ENCODE measurements at places on chromosomes 16 and 17.

GRCh38 chr16:11597235-11598095, 10.7 kb upstream of the LITAF start:
- DNase-seq = no peak

GRCh38 chr17:16925461-16926060, 46.4 kb downstream of the TNFRSF13B start:
- DNase-seq = no peak

GRCh38 chr16:25256695-25257469, 763 bp downstream of the ZKSCAN2 start:
- no peak for DNase-seq

GRCh38 chr17:27625856-27626255, 5.1 kb upstream of the LGALS9 start:
- no peak for DNase-seq

- DNase-seq = peak; percentile 49
These were observed 37.2 kb downstream of the IRF8 start for GRCh38 chr16:85935974-85936760.

DNA sequence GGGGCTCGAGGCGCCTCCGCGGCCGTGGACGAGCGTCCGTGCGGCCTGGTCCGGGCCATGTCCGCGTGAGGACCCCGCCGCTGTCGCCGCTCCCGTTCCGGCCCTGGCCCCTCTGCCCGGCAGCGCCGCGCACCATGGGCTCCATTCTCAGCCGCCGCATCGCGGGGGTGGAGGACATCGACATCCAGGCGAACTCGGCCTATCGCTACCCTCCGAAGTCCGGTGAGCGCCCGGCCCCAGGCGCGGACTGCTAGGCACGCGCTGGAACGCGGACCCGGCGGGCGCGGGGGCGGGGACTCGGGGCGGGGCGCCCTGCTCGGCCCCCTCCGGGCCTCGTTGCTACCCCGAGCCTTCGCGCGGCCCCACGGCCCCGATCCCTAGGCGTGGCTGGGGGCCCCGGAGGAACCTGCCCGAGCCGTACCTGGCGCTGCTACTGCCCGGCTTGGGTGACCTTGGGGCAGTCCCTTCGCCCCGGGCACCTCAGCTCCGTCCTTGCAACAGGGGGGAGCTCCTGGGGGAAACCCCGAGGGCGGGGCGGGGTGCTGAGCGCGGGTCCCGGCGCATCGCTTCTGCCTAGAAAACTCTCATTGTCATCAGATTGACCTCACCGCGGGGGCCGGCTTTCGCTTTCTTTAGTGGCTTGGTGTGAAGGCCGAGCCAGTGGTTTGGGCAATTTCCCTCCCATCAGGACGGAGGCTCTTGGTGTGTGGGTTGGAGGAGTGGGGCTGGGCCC, 367 bp downstream of the MGRN1 start:
- peak; percentile 74 for DNase-seq

- no peak for DNase-seq
These were observed 30.4 kb upstream of the CCL1 start for GRCh38 chr17:34393401-34393800.

GRCh38 chr16:88484505-88485365, 31.7 kb downstream of the ZFPM1 start:
- no peak for DNase-seq

GRCh38 chr17:56407086-56407485, 186.4 kb upstream of the NOG start:
- DNase-seq = no peak

DNA sequence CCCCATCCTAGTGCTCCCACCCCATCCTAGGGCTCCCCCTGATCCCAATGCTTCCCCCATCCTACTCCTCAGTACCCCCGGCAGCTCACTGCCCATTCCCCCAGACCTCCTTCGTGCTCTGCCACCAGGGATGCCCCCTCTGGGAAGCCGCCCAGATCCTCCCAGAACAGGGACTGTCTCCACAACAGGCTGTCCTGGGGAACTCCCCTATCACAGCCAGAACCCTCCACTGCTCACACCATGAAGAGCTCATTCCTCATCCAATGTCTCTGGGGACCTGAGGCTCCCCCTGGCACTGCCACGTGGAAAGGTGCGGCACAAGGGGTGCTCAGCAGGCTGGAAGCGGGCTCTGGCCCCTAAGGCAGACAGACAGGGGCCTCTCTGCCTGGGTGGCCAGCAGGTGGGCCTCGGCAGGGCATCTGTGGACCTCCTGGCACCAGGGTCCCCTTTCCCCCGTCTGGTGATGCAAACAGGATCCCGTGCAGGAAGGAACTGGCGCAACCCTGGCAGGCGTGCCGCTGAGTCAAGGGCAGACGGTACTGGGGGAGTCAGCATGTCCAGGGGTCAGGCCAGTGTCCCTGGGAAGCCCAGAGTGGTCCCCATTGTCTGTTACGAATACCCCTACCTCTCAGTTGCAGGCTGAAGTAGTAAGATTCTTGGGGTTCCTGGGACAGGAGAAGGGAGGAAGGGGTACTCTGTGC, 14.8 kb upstream of the PVALEF start:
- DNase-seq = no peak

GRCh38 chr16:48161906-48162305, 6.1 kb upstream of the ABCC12 start:
- DNase-seq = no peak

GRCh38 chr16:2776500-2777139, 460 bp downstream of the ELOB start:
- peak; percentile 24 for DNase-seq

DNA sequence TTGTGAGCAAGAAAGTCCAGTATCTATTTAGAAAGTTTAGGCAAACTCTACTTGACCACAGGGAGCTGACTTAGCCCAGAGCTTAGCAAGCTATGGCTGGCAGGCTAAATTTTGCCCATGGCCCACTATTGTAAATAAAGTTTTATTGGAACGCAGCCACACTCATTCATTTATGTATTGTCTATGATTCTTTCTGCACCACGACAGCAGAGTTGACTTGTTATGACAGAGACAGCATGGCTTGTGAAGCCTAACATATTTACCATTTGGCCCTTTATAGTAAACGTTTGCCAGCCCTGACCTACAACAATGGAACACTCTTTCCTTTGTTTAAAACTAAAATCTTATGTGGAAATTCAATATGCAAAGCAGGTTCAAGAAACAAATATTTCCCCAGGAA, 100.0 kb upstream of the ZFHX3 start:
- no peak for DNase-seq

- no peak for DNase-seq
These were observed 532 bp downstream of the CNTNAP1 start for GRCh38 chr17:42682722-42683403.

GRCh38 chr17:6684881-6685767, 28.0 kb downstream of the SLC13A5 start:
- DNase-seq = no peak

DNA sequence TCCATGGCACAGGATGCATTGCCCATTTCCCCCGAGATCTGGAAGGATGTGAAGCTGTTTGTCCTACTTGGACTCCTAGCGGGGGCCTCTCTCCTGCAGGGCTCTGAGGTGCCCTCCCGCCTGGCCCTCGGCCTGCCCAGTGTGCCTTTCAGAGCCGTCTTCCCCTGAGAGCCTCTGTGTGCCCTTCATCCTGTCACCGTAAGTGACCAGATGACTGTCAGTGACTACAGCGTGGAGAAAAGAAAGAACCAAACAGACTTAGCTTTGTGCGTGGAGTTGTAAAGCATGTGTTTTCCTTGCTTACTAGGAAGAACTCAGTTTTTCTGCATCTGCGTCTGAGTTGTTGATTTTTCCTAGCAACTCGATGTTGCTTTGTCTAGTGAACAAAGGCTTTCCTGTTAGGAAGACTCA, 56.1 kb downstream of the BANP start:
- DNase-seq = no peak

GRCh38 chr17:38601539-38602351, 4.0 kb downstream of the SRCIN1 start:
- no peak for DNase-seq

- no peak for DNase-seq
These were observed 9.2 kb downstream of the SNN start for GRCh38 chr16:11677451-11677951.

DNA sequence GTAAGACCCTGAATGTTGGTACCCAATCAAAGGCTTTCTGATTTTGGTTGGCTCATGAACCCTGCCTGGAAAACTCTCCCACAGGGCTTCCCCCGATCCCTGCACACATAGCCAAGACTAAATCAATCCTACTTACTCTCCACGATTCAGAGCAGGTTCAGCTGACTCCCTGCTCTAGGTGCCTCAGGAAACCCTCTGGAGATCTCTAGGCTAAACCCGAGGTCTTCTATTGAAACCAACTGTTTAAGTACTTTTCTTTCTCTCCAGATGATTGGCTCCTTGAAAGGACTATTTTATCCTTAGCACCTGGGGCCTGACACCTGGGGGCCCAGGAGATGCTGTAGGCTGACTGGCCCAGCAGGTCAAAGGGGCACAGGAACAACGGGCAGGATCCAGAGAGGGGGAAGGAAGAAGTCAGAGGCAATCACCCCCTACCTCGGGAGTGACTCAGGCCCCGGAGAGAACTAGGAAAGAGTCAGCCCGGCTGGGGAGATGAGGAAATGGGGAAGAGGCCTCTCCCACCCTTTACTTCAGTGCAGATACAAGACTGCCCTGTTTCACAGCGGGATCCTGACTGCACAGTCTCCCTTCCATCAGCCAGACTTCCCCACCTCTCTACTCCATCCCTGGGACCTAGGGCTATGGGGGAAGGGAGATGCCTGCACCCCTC, 2.0 kb downstream of the TBC1D10B start:
- no peak for DNase-seq

DNA sequence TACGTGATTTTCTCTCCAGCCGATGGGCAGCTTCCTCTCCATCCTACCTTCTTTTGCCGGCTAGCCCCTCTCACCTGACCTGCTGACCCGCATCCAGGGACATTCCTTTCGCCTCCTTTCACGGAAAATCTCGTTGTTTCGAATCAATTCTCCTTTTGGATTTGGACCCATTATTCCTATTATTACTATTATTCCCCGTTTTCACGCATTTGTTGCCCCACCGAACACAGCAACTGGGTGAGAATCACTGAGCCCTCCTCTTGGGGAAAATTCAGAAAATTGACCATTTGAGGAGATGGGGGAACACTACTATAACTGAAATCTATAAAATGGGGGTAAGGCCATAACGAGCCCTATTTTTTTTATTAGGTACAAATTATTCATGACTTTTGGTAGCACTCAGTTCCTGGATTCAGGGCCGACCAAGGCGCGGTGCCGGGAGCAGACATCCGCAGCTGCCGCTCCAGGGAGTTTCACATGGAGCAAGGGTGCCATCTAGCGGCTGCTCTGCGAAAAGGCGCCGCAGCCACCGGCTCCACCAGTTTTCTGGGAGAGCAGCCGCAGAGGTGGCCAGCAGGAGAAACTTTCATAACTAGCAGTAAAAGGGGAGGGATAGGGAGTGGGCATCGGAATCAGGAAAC, 3.3 kb upstream of the HOXB8 start:
- DNase-seq = peak; percentile 67

GRCh38 chr17:8754890-8755289, 3.5 kb downstream of the SPDYE4 start:
- no peak for DNase-seq

- no peak for DNase-seq
These were observed 2.3 kb downstream of the SLC43A2 start for GRCh38 chr17:1626333-1626732.

GRCh38 chr17:68103148-68103547, 67.6 kb downstream of the KPNA2 start:
- no peak for DNase-seq

DNA sequence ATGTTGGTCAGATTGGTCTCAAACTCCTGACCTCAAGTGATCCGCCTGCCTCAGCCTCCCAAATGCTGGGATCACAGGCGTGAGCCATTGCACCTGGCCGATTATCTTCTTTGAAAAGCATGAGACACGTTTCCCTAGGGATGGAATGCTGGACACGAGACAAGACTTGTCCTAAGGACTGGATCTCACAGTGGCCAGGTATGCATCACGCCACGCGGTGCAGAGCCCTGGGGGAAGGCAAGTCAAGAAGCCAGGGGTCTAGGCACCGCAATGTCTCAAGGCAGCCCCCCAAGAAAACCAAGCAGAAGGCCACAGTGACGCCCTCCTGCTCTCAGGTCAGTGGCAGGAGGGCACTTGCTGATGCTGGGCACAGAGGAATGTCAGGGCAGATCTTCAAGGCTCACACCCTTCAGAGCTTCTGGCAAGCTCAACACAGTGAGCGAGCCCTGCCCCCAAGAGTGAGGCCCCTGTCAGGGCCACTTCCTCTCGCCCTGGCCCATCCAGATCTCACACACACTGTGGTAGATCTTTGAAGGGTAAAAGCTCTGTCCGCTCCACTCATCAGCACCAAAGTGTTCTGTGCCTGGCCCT, 134.7 kb downstream of the ZNF778 start:
- DNase-seq = no peak

- DNase-seq = peak; percentile 19
These were observed 652 bp downstream of the VPS35L start for GRCh38 chr16:19555938-19556771.

DNA sequence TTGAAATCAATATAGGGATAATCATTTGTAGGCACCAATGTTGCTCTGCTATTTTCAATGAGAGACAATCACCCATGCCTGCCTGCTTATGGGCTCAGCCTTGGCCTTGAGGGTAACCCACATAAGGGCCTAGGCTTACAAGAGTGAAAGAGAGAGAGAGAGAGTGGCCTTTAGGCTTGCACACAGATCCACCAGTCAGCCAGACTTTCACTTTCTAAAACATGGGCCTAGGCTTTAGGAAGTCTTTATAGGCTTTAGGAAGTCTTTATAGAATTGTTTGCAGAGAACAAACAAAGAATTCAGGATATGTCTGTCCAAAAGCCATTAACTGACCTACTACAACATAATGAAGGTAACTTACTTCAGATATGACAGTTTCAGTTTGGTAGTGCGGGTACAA, 3.4 kb downstream of the ABCA9 start:
- no peak for DNase-seq

- DNase-seq = no peak
These were observed 324.8 kb downstream of the PMP22 start for GRCh38 chr17:14940108-14940937.

DNA sequence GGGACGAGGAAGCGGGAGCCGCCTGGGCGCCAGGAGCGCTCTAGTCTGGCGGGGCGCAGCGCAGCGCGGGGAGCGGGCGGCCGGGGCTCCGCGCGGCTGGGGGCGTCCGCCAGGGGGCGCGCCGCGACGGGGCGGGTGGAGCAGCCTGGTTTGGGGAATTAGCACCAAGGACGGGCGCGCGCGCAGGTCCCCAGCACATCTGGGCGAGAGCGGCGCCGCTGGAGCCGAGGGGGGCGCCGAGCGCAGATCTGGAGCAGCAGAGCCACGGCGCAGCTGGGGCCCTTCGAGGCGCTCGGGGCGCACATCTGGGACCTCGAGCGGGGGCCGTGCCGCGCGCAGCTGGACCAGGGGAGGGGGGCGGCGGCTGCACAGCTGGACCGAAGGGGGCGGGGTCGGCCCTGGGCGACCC, at the start of gene NXPH3:
TSS of gene NXPH3 (plus strand) at position 193 of the 409 bp plus-strand sequence. CDS start 349 bp downstream, outside the sequence.
- DNase-seq = peak; percentile 67

GRCh38 chr17:66355510-66355909, 53.1 kb downstream of the PRKCA start:
- DNase-seq = no peak

- no peak for DNase-seq
These were observed 25.7 kb upstream of the ANKRD40CL start for GRCh38 chr17:50793007-50793406.

GRCh38 chr17:55845385-55845784, 94.5 kb downstream of the PCTP start:
- DNase-seq = peak; percentile 13
